ENCODE measurements at places on chromosomes 1 and 21.

GRCh38 chr21:25326181-25326580 lies 281.1 kb downstream of the MRPL39 start:
- no peak for DNase-seq

GRCh38 chr21:14074177-14074576 lies 136.6 kb downstream of the LIPI start:
- DNase-seq, result no peak

GRCh38 chr1:71106658-71107322 lies 26.0 kb upstream of the ZRANB2 start:
- DNase-seq, result no peak

GRCh38 chr1:32398401-32398800 lies 4.2 kb upstream of the BSDC1 start:
- DNase-seq, result no peak

DNA sequence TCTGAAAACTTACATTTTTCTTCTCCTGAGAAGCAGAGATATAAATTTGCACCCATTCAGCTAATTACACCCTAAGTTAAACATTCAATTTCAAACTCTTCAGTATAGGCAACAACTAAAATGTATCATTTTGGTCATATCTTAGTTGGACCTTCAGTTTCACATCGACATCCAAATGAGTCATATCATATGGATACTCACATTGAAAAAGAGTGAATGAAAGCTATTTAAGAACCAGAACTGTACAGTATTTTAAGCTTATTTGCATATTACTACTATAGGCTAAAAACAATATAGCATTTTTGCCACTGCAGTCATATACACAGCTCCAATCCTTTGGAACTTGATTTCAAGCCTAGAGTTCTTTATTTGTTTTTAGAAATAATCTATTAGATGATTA lies 33.6 kb downstream of the USP25 start:
- no peak for DNase-seq

GRCh38 chr1:42979036-42979430 lies 20.4 kb upstream of the SLC2A1 start:
- no peak for DNase-seq

- DNase-seq, result no peak
Observed at GRCh38 chr21:38721958-38722357, 83.8 kb upstream of the ETS2 start.

DNA sequence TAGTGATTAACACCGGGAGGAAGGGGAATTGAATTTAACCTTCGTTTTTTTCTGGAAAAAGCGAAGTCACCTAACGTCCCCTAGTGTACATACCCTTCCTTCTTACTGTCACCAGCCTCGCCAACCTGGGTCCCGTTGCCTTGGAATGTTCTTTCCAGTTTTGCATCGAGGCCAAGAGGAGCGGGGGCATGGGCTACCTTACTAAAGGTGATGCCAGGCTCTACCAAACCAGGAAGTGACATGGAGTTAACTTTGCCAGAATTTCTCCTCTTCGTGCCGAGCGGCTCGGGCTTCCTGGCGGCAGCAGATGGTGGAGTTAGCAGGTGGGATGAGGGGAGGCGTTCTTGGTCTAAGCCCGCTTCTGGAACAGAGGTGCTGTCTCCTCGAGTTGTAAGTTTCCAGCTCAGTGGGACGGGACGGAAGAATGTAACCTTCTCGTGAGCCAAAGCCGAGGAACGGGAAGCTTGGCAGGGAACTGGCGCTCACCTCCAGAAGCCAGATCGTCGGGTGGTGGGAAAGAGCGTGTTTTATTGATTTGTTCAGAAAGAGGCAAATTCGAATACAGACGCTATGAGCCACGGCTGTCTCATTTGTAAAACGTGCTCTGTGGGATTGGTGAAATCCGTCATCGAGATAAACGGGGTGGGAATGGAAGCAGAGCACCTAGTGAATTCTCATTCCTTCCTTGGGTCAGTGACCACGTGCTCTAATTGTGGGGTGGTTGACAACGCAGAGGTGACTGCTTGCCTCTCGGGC lies 486 bp downstream of the NIPAL3 start:
- DNase-seq, result no peak

GRCh38 chr1:3883194-3883925 lies 16.7 kb downstream of the C1orf174 start:
- DNase-seq, result no peak

- no peak for DNase-seq
Observed at GRCh38 chr1:52032785-52033131, 852 bp downstream of the KTI12 start.

DNA sequence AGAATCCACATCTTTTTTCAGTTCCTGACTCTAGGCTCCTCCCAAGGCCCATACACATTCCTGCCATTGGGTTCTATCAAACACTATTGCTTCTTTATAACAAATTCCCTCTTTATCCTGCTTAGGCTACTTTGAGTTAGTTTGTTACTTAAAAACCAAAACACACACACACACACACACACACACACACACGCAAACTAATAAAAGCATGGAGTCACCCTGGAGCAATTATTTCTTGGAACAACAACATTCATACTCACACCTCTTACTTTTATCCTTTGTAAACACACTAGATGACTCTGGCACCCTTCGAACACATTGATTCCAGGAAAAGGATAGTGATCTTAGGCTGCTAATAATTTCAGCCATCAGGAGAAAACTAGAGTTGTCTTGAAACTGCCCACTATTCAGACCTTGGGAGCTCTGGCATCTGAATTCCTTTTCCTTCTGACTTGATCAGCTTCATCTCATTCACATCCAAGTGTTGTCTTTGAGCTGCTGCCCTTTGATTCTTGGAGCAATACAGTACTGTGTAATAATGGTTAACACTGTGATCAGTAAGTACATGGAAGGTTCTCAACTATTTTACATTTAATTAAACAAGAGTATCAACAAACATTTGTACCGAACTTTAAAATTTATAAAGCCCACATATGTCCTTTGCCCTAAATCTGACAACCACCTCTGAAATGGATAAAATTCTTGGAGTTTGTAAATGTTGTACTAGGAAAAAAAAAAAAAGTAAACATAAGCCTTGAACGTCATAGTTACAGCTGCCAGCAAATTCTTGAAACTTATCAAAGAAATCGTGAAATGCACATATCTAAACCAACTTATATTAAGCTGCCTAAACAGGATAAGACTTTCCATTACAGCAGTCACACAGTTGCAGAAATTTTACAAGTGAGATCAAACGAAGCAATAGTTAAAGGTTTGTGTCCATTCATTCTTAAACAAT lies 2.8 kb upstream of the SEC22B start:
- DNase-seq, result peak; percentile 61

DNA sequence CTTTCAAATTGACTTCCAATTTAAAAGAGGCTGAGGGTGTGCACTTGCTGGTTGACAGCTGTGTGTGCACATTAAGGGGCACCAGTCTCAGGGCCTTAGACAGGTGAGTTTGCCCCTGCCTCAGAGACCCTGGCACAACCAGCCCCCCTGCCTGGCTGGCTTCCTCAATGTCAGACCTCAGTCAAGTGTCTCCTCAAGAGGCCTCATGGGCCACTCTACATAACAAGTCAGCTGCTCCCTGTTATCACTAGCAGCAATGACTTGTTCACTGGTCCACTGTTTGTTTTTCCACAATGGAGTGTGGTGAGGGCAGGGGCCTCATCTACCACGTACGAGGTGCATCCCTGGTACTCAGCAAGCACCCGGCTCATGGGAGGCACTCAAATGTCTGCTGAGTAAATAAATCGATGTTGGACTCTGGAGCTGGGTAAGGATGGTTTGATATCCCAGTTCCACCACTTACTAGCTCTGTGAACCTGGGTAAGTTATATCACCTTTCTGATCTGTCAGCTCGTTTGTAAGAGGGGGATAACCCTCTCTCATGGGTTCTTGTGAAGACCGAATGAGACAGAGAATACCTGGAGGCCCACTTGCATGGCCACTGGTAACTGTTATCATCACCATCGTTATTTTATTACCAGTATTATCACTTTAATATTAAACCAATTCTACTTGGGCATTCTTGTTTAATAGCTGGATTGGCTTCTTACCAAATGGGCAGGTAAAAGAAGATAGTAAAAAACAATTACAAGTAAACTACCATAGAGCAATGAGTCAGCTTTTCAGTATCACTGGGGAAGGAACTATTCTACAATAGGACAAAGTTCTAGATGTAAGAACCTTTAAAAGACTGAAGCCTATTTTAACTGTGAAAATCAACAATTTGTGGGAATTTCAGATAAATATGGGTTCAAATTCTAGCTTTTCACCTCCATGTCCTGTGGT lies 64.6 kb downstream of the SLC66A1 start:
- no peak for DNase-seq

GRCh38 chr1:178188306-178188705 lies 94.4 kb downstream of the RASAL2 start:
- DNase-seq, result no peak

DNA sequence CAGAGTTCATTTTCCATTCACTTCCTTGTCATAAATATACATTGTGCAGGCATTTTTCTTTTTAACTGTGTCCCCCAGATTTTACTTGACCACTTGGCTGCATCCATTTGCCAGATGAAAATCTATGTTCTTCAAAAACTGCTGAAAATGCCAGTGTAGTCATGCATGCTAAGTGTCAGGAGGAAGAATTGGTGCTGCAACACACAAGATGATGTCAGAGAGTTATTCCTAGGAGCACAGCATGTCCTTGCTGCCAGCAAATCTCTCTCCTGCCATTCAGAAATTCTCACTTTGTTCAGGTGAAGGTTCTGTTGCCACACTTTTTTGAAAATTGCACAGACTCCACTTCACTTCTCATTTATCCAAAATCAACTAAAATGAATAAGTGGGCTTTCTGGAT lies 106.4 kb upstream of the MAGI3 start:
- DNase-seq, result no peak

- DNase-seq, result no peak
Observed at GRCh38 chr1:2809656-2810055, 8.2 kb upstream of the TTC34 start.

DNA sequence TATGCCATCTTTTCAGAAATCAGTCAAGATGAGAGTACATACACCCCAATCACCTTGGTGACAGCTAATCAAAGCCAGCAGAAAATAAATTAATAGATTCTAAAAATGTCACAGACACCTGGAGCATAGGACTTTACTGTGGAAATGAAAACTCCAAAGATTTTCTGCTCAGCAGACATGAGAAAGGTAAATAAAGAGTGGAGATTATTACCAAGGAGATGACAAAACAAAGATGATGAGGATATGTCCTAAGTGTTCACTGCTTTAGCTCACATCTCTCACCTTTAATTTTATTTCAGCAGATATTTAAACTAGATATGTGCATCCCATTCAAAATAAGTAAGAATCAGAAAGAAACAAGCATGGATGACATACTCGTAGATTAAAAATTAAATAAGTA lies 14.8 kb upstream of the KCNT2 start:
- no peak for DNase-seq

GRCh38 chr21:23694390-23694789 lies 1912.9 kb downstream of the MRPL39 start:
- DNase-seq, result no peak

GRCh38 chr1:67650061-67650460 lies 34.9 kb upstream of the GADD45A start:
- no peak for DNase-seq

DNA sequence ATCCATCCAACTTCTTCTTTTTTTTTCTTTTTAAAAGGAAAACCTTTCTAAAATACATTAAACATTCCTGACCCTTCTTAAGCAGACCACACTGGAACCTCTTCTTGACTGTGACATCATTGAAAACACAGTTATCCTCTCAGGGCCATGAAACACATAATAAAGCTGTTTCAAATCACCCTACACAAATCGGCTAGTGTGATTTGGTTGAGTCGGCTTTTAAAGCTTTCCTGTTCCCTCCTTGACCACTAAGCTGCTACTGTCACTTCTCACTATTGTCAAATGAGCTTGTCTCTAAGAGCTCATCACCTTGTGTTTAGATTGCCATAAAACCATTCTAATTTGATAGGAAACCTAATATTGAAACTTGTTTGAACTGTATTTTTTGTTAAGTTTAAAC lies 5.9 kb downstream of the USP24 start:
- DNase-seq, result no peak

DNA sequence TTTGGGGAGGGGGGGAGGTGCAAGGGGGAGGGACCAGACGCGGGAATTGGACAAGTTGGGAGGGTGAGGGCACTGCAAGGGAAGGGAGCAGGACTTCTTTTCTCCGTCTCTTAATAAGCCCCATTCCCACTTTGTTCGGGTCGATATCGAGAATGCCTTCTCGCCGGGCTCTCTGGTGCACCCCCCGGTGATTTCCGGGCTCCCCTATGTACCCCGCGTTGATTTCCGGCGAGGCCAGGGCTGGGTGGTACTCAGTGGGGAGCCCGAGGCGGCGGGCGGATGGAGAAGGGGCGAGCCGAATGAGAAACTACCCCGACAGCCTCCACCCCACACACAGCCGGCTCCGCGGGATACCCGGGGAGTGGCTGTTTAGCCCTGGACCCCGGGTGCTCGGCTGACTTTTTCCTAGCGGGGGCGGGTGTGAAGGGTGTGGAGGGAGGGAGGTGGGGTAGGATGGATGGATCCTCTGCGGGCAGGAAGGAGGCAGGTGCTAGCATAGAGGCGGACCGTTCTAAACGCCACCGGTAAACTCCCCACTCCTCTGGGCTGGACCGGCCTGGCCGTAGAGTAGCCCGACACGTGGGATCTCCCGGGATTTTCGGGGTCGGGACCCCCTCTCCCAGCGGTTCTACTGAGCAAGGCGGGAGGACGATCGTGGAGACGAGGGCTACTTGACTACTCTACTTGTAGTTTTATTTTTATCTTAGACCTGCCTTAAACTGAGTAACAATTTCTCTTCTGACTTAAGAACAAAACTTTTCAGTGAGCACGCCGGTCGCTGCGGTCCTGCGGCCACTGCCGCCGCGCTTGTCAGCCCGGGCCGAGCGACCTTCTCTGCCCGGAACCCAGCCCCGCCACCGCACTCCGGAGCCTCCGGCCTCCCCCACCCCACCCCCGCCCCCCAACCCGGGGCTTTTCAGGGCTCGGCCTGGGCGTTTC lies 1.0 kb downstream of the RNF220 start:
- DNase-seq, result no peak

DNA sequence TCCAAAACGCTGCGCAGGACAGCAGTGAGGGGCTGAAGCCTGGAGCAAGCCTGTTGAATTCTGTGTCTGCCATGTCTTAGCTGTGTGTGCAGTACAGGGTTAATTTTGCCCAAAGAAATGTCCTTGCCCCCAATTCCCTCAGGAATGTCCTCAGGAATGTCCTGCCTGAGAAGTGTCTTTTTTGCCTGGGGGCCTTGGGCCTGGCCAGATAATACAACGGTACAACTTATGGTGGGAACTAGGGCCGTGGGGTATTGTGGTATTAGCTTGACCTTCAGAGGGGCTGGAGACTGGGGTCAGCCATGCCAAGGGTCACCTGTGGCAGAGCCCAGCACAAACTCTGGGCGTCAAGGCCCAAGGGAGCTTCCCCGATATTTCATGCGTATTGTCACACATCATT lies 107.7 kb downstream of the AJAP1 start:
- DNase-seq, result no peak

- DNase-seq, result no peak
Observed at GRCh38 chr21:42484966-42485365, 11.1 kb downstream of the RSPH1 start.

Measured in AG04450 (cell line).